ENCODE measurements at places on chromosomes 11 and 22.

DNA sequence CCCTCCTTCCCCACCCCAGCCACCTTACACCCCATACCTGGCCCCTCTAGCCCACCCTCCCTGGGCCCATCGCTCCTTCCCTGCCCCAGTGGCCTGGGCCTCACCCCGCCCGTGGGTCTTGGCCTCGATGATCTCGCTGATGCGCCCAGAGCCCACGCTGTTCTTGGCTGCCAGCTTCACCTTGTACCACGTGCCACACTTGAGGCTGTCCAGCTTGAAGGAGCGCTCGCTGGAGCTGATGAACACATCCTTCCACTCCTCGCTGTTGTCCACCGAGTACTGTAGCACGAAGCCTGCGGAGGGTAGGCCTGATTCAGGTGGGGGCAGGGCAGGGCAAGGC, 110.1 kb downstream of the CEP164 start:
- no peak for DNase-seq

DNA sequence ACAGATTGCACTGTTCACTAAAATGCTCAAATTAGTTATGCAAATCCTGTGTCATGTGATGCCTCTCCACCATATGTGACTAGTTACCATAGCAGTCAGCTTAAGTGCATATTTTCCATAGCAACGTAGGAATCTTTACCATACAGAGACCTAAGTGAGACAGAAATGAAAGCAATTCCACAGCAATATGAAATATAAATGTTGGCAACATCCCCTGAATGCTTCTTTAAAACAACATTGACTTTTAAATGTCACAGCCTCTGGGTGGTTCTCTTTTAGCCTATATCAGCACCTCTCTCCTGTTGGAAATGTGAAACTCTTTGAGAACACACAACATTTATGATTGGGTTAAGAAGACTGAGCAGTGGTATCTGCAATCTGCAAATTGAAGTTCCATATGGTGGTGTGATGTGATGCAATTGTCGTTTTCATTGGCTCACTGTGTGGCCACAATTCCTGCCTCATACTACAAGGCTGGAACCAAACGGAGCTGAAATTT, 814.6 kb downstream of the DLG2 start:
- DNase-seq, result no peak

- no peak for DNase-seq
Measured at GRCh38 chr11:70541176-70541575, 142.8 kb downstream of the CTTN start.

- DNase-seq, result no peak
Measured at GRCh38 chr22:42635531-42635930, 4.9 kb downstream of the ATP5MGL start.

- no peak for DNase-seq
Measured at GRCh38 chr11:48154151-48154550, 62.5 kb upstream of the OR4B1 start.
